Germinal center (tissue), 1 donor: ENCODE measurements at places on chromosomes 4 and X.

DNA sequence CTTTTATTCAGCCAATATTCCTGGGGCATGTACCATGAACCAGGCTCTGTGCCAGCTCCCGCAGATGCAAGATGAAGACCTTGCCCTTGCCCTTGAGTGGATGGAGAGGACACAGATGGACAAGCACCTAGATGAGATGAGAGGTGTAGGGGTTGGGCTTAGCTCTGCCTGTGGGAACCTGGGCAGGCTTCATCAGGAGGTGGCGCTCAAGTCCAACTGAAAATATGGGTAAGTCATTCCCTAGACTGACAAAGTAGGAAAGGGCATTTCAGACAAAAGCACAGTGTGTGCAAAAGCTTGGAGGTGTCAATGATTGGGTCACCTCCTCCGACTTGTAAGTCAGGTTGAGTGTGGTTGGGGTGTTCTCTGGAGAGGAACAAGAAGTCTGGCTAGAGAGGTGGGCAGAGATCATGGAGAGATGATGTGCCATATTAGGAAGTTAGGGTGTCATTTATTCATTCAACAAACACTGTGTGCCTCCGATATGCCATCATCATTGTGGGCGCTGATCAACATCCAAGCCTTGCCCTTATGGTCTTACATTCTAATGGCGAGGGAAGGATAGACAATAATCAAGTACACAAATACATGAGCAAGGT is 64.6 kb downstream of the ANAPC4 start:
- peak; percentile 18 for DNase-seq

- no peak for DNase-seq
Observed at GRCh38 chr4:3874028-3874415, 107.8 kb downstream of the ADRA2C start.

DNA sequence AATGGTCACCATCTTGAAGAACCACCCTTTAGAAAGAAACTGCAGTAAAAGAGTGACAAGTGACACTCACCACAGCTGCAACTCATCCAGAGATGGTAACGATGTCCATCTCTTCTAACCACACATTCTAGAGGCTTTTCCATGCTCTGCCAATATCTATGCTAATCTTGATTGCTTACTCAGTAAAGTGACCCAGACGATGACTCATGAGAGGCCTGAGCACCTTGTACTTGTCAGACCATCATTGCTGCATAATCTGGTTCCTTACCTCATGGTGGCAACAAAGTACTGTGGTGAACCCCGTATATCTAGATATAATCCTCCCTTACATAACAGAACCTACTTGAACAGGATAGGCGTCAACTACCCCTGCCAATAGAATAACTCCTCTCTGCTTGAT is 75.6 kb downstream of the CCNG2 start:
- no peak for DNase-seq

GRCh38 chr4:84821064-84821463 is 145.4 kb downstream of the WDFY3 start:
- DNase-seq = no peak

GRCh38 chr4:53234669-53235068 is 131.2 kb downstream of the SCFD2 start:
- DNase-seq = no peak

- DNase-seq = no peak
Observed at GRCh38 chrX:113370006-113370405, 529.4 kb upstream of the AMOT start.

GRCh38 chrX:139844884-139845283 is 88.0 kb downstream of the ATP11C start:
- DNase-seq = peak; percentile 7

GRCh38 chr4:5754529-5754881 is 43.5 kb downstream of the EVC start:
- DNase-seq = no peak

DNA sequence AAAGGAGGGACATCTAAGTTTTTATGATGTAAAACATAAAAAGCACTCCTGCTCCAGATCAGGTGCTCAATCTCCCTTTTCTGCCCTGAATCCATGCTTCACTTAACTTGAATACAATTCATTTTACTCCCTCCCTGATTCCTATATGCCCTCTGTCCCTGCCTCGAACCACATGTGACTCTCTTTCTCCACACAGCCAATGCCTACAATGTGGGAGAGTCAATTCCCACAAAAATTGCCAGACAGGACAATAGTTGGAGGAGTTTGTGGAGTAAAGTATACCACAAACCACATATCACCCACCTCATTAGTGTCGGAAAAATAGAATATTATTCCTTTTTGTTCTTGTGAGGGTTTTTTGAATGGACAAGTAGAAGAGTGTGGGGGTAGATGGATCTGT is 9.7 kb downstream of the AMMECR1 start:
- DNase-seq = no peak

- DNase-seq = no peak
Observed at GRCh38 chr4:144633215-144633614, 12.7 kb upstream of the HHIP start.

DNA sequence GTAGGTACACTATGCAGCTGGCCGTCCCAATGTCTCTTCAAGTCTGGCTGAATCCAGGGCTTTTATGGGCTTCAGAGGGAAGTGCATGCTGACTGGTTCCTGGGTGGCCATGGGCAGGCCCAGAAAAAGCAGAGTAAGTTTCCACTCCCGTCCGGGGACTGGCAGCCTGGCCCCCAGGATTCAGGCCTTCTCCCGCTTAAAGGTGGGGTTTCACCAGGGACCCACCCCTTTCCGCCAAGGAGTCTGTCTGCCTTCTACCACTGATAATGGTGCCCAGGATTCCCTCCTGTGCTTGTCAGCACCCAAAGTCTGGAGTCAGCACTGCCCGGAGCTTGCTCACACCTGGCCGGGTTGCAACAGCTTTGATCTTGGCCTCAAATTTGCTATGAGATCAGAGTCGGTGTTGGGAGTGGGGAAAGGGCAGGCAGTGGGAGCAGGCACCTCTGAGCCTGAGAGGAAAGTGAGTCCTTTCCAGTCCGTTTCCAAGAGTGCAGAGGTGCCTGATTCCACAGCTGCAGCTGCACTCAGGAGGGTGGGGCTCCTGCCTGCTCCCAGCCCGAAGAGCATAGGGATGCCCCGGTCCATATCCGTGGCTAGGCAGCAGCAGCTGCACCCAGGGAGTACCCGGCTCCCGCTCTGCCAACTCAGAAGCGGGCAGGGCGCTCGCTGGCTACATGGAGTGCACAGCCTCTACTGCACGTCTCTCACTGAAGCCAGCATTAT is 1344.3 kb upstream of the ADGRL3 start:
- DNase-seq = no peak

DNA sequence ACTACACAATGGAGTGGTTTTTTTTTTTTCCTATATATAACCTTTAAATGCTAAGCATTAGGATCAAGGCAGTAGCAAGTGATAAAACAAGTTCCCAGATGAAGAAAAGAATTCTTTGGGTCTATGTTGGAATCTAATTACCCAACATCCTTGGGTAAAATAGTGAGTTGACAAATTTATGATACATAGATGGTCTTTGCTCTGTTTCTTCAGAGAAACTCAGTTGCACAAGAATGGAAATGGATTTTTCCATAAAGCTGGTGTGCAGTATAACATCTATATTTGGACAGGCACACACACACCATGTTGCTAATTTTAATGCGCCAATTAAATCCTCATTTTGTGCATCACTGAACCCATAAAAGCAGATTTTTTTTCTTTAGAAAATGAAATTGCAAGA is 137.0 kb upstream of the MED14 start:
- no peak for DNase-seq

DNA sequence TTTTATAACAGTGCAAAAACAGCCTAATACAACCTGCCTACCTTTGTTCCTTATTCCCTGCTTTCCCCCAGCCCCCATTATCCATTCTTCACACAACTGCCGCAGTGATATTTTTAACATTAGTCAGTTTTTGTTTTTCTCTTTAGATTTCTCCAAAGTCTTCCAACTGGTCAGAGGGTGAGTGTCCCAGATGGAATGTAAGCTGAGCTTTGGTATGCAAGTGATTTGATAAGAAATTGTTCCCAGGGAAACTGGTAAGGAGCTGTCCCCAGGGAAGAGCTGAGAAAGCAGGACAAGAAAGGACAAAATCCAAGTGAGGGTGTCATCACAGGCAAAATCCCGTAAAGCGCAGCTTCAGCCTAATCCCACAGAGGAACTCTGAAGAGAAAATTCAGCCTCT is 475.5 kb upstream of the ADGRL3 start:
- DNase-seq = no peak

DNA sequence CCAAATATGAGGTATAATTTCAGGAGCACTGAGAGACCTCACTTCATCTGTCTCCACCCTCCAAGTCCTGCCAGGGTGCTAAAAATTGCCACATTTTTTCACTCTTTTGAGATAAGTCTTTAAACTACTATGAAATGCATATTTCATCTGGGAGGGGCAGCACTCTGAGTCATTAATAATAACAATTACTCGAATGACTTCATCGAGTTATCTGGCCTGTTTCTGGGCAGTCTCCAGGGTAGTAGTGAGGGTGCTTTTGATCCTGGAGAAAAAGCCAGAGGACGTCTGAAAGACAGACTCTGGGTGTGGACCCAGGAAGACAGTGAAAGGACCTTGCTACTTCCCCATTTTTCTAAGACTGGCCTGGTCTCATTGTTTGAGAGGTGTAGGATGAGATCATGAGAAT is 42.3 kb upstream of the SRD5A3 start:
- DNase-seq = no peak

DNA sequence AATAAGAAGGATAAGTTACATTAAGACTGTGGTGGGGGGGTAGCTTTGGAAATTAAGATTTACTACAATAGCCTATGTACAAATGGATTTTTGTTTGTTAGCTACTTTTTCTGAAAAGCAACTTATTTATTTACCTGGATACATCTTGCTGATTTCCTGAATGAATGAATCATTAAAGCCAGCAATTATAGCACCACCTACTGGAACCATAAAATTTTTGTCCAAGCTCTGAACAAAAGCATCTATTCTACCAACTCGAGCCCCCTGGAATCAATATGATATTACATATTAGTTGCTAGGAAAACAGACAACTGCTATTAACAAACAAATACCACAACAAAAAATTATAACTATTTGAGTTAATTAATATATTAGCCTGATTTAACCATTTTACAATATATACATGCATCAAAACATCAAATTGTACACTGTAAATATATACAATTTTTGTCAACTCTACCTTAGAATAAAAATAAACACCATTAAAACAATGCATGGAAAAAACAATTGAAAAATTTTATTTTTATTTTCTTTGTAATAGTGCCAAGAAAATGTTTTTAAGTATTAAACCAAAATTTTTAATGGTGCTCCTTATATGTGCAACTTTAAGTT is 15.3 kb downstream of the SEPSECS start:
- DNase-seq = peak; percentile 18

DNA sequence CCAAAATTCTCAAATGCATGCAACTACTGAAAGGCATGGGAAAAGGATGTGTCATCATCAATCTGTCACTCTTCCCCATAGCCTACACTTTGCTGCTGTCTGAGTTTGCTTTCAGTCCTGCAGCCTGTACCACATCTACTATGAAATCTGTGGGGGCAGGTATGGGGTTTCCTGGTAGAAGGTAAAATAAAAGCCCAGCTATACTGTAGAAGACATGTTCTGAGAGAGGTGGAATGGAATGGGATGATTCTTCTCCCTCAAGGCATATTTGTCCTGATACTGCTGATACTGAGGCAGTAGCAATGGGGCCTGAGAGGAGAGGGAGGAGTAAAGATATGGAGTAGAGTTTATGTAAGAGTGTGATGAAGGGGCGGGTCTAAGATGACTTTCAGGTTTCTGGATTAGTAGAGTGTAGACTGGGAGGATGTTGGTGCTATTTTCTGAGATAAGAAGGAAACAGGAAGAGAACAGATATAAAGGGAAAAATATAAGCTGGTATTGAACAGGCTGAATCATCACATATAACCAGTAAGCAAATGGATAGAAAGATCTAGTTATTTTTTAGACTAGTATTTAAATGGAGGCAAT is 38.7 kb upstream of the GYPA start:
- no peak for DNase-seq

DNA sequence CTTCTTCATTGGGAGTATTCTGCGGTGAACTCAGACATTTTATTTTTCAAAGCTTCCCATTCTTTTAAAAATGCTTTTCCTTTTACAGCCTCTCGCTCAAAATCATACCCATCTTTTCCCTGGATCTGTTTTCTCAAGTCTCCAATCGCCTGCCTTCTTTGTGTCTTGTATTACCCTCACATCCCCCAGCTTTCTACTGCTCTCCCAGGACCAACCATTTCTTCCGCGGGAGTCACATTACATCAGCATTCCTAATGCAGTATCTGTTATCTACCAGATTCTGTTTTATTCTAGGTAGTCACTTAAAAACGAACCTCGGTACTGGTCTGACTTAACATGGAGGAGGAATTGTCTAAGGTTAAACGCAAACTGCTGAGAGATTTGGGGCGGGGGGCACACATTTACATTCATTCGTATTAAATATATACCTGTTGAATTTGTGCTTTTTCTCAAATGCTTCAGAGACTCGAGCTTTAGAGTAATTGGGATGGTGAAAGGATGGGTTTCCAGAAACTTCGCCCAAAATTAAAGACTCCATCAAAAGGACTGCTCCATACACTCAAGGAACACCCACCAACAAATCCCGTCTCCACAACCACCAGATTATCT is 493 bp upstream of the UCHL1 start:
- DNase-seq = no peak
